ENCODE measurements at places on chromosomes 3 and 15.

- DNase-seq: no peak
These were observed 38.6 kb upstream of the HACD2 start for GRCh38 chr3:123623346-123623880.

- no peak for DNase-seq
These were observed at the start of the genes DUOX2 and DUOXA2 for GRCh38 chr15:45114076-45114750. TSS of gene DUOX2 (minus strand) at chr15:45114172. CDS start at chr15:45113411, 761 bp downstream. TSS of gene DUOXA2 (plus strand) at chr15:45114326. CDS start at chr15:45114606, 280 bp downstream.

GRCh38 chr3:66395635-66396034 is 105.2 kb downstream of the LRIG1 start:
- DNase-seq: no peak

DNA sequence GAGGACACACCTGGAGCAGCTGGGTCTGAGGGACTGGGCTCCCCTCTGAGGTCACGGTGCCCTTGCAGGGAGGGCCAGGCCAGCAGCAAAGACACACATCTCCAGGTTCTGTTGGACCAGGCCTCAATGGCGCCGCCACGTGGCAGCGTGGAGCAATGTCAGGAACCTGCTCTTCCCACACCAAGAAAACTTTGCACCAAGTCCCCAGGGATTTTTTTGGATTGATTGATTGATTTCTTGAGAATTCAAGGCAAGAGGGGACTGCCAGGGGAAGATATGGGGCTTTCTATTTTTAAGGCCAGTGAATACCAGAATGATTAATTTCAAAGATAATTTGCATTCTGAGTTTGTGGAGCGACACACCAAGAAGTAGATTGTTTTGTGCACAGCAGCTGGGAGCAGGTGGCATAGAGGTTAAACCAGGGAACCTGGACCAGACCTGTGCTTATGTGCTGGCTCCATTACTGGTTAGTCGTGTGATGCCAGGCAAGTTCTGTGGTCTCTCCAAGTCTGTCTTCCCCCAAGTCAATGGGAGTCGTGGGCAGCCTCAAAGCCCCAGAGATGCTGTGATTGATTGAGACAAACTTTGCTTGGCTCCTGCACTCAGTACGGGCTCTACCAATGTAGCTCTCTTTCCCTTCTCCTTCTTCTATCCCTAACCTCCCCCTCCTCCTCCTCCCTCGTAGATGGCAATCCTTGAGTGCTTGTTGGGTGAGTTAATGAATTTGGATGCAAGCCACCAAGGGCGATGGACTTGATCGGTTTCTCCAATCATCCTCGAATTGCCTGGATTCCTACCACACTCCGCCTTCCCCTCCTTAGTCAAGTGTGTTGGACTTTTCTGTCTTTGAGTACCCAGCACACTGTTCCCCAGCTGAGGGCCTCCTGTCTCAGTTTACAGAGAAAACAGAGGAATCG is 96.2 kb upstream of the TRPM1 start:
- DNase-seq: peak; percentile 60

DNA sequence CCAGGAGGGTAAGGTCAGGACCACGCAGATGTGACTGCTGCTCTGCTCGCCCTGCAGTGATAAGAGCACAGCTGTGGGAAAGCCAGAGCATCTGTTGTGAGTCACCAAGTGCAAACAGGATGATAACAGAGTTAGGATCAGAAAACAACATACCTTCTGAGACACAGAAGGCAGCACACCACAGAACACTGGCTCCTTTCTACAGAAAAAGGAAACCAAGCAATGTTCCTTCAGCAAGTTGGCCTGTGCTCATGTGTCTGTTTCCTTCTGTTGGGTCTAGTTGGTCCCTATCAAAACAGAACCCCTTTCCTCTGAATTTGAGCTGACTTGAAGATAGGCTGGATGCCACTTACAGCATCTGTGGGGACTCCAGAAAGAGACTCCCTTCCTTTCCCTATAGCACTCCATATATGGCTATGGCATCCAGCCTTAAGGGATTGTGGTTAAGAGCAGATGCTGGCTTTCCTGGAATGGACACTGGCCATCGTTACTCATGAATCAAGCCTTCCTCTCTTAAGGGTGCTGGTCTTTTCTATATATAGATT is 440.7 kb upstream of the THBS1 start:
- DNase-seq: no peak

- DNase-seq: no peak
These were observed 159.2 kb downstream of the TPRG1 start for GRCh38 chr3:189331002-189331418.

- DNase-seq: no peak
These were observed 79.5 kb downstream of the KBTBD8 start for GRCh38 chr3:67077656-67078055.

DNA sequence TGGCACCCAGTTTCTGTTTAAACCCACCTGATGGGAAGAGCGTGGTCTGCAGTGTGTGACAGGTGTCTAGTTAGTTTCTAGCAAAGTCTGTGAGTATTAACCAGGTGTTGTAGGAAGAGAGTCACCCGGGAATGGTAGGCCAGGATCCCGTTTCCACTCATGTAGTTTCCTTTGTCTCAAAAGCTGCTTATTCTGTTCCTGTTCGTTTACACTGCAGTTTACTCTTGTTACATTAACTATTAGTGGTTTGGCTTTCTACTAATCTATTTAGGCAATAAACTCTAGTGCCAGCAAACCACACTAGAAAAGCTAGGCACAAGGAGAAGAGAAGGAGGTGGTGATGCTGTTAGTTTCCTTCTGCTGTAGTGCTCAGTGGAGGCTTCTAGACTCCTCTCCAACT is 32.7 kb downstream of the WDR76 start:
- no peak for DNase-seq

DNA sequence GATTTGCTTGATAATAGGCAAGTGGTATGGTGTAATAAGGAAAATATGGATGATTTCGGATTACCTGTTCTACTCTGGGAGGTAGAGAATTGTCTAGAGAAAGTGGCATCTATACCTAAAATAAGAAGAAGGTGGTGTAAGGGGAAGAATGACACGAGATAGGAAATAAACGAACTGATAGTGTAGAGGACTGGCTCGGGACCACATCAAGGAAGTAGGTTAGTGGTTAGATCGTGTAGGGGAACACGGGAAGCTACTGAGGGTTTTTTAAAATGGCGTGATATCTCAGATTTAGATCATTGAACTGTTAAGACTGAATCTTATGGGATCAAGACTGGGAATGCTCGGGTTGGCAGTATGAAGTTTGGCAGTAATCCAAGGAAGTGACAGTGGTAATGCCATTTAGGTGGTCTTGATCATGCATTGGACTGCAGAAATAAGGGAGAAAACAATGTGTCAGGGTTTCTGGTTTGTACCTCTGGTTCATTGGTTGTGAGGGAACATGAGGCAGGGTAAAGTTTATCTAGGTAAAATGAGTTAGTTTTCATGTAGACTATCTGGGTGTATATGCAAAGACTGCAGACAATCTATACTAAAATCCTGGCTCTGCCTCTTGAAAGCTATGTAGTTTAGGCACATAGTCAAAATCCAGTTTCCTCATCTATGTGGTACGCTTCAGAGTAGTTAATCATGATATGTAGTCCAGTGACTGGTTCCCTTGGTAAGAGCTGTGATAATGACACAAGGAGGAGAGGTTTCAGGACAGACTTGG is 7.4 kb downstream of the RPL14 start:
- no peak for DNase-seq

GRCh38 chr3:66593978-66594377 is 93.2 kb upstream of the LRIG1 start:
- no peak for DNase-seq

DNA sequence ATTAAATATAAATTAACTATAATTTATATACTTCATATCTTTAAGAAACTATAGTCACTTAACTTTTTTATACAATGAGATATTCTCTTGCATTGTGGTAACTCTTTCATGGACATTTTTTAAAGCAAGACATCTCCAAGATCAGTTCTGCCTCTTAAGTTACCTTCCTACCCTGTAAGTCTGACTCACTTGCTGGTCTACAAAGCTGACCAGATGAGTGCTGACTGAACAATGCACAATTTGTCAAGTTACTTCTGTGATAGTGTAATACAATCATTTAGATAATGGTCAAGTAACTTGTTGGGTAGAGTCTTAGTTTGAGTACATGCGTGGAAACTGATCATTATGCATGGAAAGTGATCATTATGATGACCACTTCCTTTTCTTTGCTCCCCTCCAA is 145.9 kb downstream of the MEIS2 start:
- no peak for DNase-seq

GRCh38 chr3:42351207-42351606 is 59.2 kb downstream of the LYZL4 start:
- no peak for DNase-seq

- peak; percentile 70 for DNase-seq
These were observed at the start of gene B3GALNT1 for GRCh38 chr3:161104561-161105551. TSS of gene B3GALNT1 (minus strand) at chr3:161105349. CDS start at chr3:161086754, 18,595 bp downstream.

DNA sequence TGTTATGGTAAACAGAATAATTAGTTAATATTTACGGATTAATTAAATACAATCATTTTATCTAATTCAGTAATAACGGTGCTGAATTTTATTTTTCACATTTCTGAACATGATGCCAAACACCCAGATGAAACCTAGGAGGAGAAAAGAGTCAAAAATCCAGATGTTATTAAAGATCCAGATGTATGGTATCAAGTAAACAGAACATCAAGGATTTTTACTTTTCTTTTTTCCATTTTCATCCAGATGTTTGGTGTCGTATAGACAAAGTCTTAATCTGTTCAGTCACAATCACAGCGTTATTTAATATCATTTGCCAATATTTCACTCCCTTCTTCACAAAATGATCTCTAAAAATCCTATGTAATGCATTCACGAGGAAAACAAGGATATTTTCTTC is 64.0 kb upstream of the NR2F2 start:
- no peak for DNase-seq

- DNase-seq: no peak
These were observed 734.0 kb upstream of the NR2F2 start for GRCh38 chr15:95596496-95596895.
